ENCODE measurements at places on chromosomes 12 and 14.

DNA sequence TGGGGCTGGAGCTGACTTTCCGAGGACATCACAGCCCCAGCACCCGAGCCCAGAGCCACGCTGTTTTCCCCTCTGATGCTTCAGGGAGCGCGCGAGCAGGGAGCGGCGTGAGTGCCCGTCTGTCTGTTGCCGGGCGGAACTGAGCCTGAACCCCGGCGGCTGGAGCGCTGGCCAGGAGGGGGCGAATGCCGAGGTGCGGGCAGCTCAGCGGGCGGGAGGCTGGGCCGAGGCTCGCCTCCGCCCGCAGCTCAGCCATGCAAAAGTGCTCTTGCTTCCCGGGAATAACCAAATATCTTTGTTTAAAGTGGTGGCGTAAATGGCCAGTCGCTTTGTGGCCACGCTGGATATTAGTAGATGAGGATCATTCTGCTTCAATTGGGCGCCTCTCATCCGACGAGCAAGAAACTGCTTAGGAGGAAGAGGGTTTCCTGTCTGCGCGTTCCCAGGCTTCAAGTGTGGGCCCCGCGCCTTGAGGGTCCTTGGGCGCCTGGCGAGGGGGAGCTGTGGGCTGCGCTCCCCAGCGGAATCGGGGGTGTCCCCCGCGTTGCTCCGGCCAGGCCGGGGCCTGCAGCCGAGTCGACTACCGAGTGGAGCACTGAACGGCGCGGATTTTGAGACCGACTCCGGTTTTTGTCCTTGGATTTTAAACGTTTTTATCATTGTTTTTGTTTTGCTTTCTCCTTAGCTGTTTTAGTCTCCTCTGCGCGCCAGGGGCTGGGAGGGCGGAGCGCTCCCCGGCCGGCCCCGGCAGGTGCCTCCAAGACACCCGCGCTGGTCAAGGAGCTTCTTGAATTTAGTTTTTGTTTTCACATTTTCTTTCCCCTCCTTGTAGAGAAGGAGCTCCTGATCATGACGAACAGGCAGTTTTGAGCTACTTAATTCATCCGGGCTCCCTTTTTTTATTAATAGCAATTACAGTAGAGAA, 831 bp upstream of the NKX2-1 start:
- no peak for DNase-seq

GRCh38 chr12:128911861-128912260, 58.6 kb downstream of the GLT1D1 start:
- DNase-seq = no peak

GRCh38 chr12:89907659-89908058, 199.0 kb upstream of the ATP2B1 start:
- DNase-seq = no peak

GRCh38 chr12:52903855-52904508, 894 bp downstream of the KRT8 start:
- DNase-seq = no peak

GRCh38 chr14:53670701-53671100, 285.9 kb downstream of the BMP4 start:
- DNase-seq = no peak

- DNase-seq = no peak
Observed at GRCh38 chr12:71671816-71672215, 7.7 kb downstream of the THAP2 start.

- DNase-seq = no peak
Observed at GRCh38 chr14:99717682-99718013, 33.5 kb downstream of the CYP46A1 start.

All from NCI-H2081 treated with DMSO at 0.1 percent for 48 hours (cell line).